ENCODE measurements at places on chromosomes 13 and 19.
A peak's percentile ranks its signal among the peaks of the same experiment; 100 is the strongest.

DNA sequence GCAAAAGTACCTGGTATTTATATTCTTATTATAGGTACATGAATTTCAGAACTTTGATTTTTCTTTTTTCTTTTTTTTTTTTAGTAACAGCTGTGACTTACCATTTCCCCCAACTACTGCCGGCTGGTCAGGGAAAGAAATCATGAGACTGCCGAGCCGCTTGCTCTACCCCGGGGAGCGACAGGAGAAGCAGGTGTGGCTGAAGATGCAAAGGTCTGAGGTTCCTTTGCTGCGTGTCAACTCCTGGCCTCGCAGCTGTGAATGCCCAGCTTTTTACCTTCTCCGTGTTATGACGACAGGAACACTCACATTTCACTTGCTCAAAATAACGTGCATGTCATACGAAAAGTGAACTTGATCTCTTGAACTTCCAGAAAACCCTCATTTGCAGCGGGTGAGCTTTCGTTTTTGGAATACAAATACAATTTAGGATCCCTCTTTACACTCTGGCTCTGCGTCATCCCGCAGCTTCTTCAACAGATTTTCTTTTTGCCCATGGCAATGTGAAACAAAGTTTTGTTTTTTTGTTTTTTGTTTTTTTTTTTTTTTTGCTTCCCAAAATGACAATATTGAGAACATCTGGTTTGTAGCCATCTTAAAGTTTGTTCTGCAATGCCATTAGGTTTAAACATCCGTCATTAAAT lies 117.9 kb downstream of the EFNB2 start:
- DNase-seq, result no peak

GRCh38 chr13:102045731-102046130 lies 356.1 kb downstream of the FGF14 start:
- peak; percentile 3 for DNase-seq

DNA sequence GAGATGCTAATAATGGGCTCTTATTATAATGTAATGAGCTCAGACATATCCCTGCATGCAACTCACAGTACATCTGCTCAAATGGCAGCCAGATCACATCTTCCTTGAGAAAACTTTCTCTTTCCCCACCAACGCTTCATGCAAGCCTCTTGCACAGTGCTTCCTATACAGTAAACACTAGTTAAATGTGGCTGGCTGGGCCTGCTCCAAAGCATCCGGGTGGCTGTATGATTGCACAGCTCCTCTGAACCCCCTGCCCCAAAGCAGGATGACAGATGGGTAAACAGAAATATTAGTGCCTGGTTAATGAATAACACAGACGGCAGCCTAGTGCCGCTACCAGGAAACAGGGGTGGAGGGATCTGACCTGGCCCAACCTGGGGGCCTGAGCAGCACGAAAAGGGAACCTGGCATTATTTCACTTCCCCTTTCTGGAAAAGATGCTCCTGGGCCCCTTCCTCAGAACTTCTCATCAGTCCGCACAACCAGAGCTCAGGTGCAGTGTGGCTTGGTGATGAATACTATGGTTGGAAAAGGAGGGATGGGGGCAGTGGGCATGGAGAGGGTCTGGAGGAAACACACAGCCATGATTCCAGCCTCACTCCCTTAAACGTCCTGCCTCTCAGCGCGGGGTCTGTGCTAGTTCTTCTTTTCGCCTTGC lies 10.8 kb downstream of the FFAR2 start:
- no peak for DNase-seq

- no peak for DNase-seq
These were observed 59.3 kb downstream of the URI1 start for GRCh38 chr19:30001301-30001700.

DNA sequence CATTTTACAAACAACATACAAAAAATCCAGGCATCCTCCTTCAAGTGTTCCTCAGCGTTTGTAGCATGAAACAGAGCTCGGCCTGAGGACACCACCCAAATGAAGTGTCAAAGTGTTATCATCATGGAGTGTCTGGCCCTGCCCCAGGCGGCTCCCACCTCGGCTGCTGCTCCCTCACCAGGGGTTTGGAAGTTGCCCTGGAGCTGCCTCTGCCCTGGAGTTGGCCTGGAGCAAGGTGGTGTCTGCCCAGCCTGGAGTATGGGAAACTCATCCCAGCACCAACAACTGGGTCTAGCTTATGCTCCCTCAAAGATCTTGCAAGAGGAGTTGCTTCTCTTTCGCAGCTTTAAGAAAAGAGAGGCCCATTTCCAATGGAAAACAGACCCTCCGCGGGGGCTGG lies 120.4 kb downstream of the FOXO1 start:
- no peak for DNase-seq

DNA sequence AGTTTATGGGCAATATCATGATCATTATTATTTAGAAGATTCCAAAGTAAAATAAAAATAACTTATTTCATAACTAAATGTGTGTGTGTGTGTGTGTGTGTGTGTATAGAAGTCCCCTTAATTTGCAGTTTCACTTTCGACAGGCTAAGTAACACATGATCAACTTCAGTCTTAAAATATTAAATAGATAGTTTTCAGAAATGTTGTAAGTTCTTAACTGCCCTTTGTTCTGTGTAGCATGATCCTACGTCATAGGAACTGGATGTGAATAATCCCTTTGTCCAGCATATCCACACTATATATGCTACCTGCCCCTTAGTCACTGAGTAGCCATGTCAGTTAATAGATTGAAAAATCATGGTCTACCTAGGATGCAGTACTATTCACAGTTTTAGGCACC lies 1863.5 kb upstream of the PCDH20 start:
- DNase-seq, result no peak

GRCh38 chr13:112790735-112791641 lies 101.2 kb downstream of the ATP11A start:
- no peak for DNase-seq

GRCh38 chr19:4851551-4852290 lies 15.7 kb downstream of the PLIN3 start:
- peak; percentile 85 for DNase-seq

GRCh38 chr13:98972627-98973026 lies 5.2 kb downstream of the DOCK9 start:
- DNase-seq, result no peak

DNA sequence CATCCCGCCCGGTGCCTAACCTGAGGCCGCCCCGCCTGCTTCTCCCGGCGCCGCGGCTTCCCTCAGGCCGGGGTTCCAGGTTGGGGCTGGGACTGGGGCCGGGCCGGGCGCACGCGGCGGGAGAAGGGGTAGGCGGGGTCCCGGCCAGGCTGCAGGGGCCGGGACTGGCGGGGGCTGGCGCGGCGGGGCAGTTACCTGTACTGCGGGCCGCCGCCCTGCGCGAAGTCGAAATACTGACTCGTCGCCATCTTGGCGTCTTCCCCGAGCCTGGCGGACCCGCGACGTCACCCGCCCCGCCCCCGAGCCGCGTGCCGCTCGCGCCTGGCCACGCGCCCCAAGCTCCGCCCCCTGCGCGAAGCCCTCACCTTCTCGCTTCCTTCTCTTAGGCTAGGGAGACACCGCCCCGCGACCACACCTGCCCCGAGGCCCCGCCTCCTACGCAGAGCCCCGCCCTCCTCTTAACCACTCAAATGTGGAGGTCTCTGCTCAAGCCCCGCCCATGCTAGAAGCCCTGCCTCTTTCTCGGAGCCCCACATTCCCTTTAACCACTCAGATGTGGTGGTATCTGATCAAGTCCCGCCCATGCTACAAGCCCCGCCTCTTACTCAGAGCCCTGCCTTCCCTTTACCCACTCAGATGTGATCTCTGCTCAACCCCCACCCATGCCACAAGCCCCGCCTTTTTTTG lies at the start of gene ZFR2:
TSS of gene ZFR2 (minus strand) at position 269 of the 687 bp plus-strand sequence. CDS start at position 248, 21 bp downstream.
- DNase-seq, result peak; percentile 87

GRCh38 chr19:46297700-46298478 lies 1.0 kb downstream of the HIF3A start:
- DNase-seq, result no peak

DNA sequence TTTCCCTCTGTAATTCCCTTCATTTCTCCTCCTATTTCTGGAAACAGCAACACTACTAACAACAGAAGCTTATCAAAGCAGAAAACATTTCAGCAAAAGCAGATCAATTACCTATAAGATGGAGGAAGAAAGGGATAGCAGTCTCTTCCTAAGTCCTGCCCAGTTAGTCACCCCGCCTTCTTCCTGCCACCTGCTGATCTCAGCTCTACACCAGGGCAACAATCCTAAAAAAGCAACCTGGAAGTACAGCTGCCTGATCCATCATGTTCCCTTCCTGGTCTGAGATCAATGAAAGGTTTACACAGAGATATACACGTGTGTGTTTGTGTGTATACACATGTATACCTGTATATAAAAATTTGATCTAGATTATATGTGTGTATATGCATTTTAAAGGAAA lies 59.4 kb downstream of the TSC22D1 start:
- DNase-seq, result peak; percentile 60

DNA sequence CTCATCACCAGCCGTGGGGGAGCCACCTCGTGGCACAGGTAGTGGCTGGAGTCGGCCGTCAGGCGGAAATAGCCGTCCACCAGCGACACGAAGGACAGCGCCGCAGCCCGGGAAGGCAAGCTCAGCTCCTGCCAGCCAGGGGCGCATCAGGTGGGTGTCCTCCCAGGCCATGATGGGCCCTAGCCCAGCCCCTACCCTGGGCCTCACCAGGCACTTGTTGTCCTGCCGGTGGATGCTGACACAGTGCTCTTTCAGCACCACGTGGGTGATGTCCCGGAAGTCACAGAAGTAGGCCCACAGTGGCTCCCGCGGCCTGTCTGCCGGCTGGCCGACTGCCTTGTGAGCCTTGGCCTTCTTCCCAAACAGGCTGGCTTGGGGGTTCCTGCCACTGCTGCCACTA lies 15.7 kb downstream of the TYK2 start:
- no peak for DNase-seq

DNA sequence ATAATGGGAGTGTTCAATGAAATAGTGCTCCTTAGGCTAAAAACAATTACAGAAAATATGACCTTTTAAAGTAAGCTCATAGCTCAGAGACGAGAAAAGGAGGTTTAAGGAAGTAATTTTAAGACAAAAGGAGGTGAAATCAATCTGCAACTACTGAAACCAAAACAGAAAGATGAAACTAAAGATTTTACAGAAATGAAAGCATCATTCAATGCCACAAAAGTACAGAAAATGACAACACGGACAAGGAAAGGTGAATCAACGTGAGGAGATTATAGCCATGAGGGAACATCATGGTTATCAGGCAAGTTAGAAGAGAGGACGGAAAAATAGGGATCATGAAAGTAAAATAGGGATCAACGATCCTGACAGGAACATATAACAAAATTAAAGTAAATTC lies 745.2 kb downstream of the PCDH17 start:
- DNase-seq, result no peak

GRCh38 chr13:100532836-100533435 lies 55.7 kb downstream of the GGACT start:
- DNase-seq, result no peak

- DNase-seq, result no peak
These were observed 18.3 kb upstream of the UGGT2 start for GRCh38 chr13:96071504-96071903.

- peak; percentile 60 for DNase-seq
These were observed 4.8 kb downstream of the PDX1 start for GRCh38 chr13:27924529-27925141.

GRCh38 chr19:38115271-38115802 lies 108.7 kb downstream of the DPF1 start:
- DNase-seq, result no peak

DNA sequence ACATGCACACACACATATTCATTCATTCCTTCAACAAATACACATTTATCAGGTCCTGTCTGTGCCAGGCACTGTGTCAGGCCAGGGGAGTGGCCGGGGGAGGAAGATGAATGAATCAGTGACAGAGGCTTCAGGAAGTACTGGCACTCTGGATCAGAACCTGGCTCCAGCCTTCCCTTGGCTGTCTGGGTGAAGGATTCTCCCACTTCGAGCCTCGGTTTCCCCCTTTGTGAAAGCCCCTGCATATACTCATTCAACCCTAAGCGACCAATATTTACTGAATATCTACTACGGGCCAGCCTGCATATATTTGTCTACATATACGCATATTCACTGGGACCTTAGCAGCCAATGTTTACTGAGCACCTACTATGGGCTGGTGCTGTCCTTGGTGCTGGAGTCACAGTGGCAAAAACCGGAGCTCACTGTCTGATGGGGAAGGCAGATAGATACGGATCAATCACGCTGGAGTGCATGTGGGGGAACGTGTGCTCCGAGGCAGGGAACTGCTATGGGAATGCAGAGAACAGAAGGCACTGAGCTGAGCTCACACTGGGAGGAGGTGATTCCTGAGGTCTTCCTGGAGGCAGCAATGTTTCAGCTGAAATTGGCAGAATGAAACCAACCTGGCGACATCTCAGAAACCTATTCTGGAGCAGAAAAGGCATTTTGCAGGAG lies 636 bp upstream of the ZNF579 start:
- peak; percentile 77 for DNase-seq

DNA sequence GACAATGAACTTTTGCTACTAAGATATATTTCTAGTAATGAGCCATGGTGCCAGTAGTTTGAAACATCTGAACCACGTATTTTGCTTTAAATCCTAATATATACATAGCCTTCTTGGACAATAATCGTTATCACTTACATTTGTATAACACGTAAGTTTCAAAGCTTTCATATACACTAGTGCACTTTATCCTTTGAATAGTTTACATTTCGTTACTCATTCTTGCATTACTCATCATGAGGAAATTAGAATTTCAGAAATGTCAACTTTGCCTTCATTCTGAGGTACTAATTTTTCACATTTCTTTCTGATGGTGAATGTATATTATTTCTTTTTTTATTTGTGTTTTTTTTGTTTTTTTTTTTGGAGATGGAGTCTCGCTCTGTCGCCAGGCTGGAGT lies 5.8 kb downstream of the KBTBD7 start:
- no peak for DNase-seq

- DNase-seq, result peak; percentile 80
These were observed 21.4 kb downstream of the CFAP97D2 start for GRCh38 chr13:114200399-114200911.

- no peak for DNase-seq
These were observed 15.1 kb downstream of the DEDD2 start for GRCh38 chr19:42202290-42202880.

- no peak for DNase-seq
These were observed 282.3 kb downstream of the SPRY2 start for GRCh38 chr13:80058626-80059025.

DNA sequence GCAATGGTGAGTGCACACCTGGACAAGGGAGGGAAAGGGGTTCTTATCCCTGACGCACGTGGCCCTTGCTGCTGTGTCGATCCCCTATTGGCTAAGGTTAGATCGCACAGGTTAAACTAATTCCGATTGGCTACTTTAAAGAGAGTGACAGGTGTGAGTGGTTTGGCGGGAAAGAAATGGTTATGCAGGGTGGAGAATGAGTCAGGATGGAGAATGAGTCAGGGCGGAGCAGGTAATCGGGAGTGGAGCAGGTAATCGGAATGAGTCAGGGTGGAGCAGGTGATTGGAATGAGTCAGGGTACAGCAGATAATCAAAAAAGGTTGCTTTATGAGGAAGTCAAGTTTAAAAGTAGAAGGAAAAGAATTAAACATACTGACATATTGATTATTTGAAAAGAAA lies 24.4 kb upstream of the SIAH3 start:
- DNase-seq, result no peak

DNA sequence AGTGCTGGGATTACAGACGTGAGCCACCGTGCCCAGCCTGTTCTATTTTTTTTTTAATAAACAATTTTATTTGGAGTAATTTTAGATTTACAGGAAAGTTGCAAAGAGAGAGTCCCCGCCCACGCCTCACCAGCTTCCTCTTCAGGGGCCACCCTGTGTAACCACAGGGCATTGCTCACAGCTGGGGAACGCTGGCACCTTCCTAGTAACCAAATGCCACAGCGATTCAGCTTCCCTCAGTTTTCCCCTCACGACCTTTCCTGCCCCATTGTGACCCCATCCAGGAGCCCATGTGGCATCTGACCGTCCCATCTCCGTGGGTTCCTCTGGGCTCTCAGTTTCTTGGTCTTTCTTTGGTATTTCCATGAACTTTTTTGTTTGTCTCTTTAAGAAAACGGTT lies 83.9 kb downstream of the GNG7 start:
- no peak for DNase-seq
